CD4-positive, alpha-beta T cell treated with Interleukin-15 for 1 hour (primary cell): ENCODE measurements at places on chromosomes 6 and 20.

- no peak for DNase-seq
These were observed 73.9 kb upstream of the ENPP5 start for GRCh38 chr6:46244670-46245069.

DNA sequence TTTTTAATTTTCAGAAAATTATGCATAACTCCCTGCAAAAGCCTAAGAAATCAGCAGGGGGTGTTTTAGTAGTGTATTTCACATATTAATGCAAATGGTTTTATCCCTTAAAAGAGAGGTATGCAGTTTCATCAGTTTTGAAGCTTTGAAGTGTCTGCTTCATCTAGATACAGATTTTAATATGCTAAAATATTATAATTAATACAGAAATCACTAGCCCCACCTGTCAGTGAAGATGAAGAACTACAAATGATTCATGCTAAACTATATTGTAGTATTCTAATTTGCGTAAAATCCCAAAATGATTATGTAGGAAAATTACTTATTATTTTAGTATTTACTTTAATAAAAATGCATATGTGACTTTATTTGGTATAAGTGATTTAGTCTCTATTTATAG is 2.9 kb upstream of the TFB1M start:
- no peak for DNase-seq

DNA sequence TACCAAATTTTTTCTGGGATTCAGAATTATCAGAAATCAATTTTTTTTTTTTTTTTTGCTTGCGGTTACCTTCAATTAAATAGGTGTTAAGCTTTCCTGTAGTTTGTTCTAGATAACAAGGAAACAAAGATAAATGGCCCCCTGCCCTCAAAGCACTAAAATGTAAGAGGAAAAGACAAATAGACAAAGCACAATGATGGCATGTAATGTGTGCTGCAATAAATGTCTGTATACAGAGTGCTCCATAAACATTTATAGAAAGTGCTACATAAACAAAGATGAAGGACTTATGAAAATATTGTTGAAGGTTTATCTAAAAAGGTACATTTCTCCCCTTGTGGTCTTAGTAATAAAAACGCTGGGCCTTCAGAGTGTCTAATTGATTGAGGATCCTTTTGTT is 384.6 kb downstream of the PKHD1 start:
- no peak for DNase-seq

DNA sequence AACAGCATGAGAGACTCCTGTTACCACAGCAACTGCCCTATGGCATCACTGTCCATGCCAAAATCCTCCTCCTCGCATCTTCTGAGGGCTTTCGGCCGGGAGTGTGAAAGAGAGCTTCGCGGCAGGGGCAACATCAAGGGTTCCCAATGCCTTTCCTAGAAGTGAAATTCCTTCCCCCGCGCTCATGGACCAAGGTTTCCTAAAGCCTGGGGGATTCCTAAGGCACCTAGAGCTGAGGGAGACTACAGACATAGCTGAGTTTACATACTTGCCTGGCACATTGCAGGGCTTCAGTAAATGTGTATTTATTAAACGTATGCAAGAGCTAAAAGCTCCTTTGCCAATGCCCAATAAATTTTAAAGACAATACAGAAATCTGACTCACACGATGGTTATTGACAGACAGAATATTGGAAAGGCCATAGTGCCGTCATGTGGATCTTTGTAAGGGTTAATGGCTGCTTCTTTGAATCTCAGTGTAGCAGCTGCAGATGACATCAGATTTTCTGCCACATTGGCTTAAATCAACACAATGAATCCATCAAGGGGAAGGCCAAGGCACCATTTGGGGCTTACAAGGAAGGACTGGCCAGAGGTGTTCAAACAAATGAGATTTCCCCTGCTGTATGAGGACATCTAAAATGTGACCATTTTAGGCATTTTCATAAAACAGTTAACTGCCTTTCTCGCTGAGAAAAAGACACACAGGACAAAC is 281.2 kb upstream of the JARID2 start:
- no peak for DNase-seq
